ENCODE measurements at places on chromosomes 2 and 18. TPM values are rescaled to one million over a fixed set of nuclear protein-coding genes. Genes with fewer than 3 reads are reported as not detected.

Gene NPAS2
- 29.7 TPM for total RNA-seq

Gene BMP10
- total RNA-seq: not detected

Gene MYOM1
- total RNA-seq: 0.38 TPM

Gene UGT1A3
- total RNA-seq: not detected

Gene TRIP12
- 256 TPM for total RNA-seq

Gene GNAL
- 0.28 TPM for total RNA-seq

Gene GRHL1
- 0.28 TPM for total RNA-seq

Gene DYNC1I2
- 167 TPM for total RNA-seq

Gene MLPH
- 24.7 TPM for total RNA-seq

Gene RBM45
- 23.4 TPM for total RNA-seq

Gene PLEKHH2
- 11.6 TPM for total RNA-seq

Gene GALNT3
- total RNA-seq: 1.2 TPM

Gene TMEM247
- total RNA-seq: not detected

Gene METTL4
- 5.4 TPM for total RNA-seq

Gene CROCC2
- not detected for total RNA-seq

Gene TMEM150A
- 7.5 TPM for total RNA-seq

Gene RPL31
- 1,362 TPM for total RNA-seq

Gene HOXD9
- not detected for total RNA-seq

Gene CNOT9
- 68.2 TPM for total RNA-seq

Gene NEU4
- total RNA-seq: 0.28 TPM

Gene TMEM200C
- 0.19 TPM for total RNA-seq

Gene CHRND
- not detected for total RNA-seq

Gene PID1
- 6.9 TPM for total RNA-seq

Gene ALPI
- total RNA-seq: not detected

Gene PLA2R1
- 17.2 TPM for total RNA-seq

Gene LHCGR
- total RNA-seq: not detected

Gene GBX2
- not detected for total RNA-seq

Gene GPR45
- total RNA-seq: not detected

Gene ING5
- 18.6 TPM for total RNA-seq

Gene PLGLB2
- total RNA-seq: 0.38 TPM

Gene SCG2
- total RNA-seq: 1.5 TPM

Gene SLC25A52
- total RNA-seq: not detected

Gene KIF5C
- total RNA-seq: 0.38 TPM

Gene CD8B2
- not detected for total RNA-seq

Gene MAIP1
- total RNA-seq: 30.7 TPM

Gene C1QL2
- not detected for total RNA-seq

Gene IL1RL1
- total RNA-seq: 1.1 TPM

Gene INO80D
- 5.6 TPM for total RNA-seq

Gene COL4A3
- 11.0 TPM for total RNA-seq

Gene CRYGD
- not detected for total RNA-seq

Gene VSNL1
- 0.85 TPM for total RNA-seq

Gene DOK6
- total RNA-seq: 0.77 TPM

Gene KHK
- 0.56 TPM for total RNA-seq

Gene LYPD6
- total RNA-seq: under 0.01 TPM

Gene DSG4
- total RNA-seq: not detected

Gene CIB4
- total RNA-seq: not detected

Measured in regular cardiac myocyte (primary cell).